ENCODE measurements at places on chromosomes 13 and 19.

DNA sequence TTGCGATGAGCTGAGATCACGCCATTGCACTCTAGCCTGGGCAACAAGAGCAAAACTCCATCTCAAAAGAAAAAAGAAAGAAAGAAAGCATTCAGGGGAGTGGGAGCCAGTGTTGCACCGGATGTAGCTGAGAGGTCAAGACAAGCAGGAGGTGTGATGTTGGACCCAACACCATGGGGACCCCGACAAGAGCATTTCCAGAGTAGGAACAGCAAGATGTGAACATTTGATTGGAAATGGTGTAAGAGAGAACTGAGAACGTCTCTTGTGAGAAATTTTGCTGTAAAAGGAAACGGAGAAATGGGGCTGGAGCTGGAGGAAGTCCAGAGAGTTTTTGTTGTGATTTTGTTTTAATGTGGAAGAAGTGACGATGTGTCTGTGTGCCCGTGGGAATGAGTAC, 15.8 kb upstream of the DPF1 start:
- no peak for DNase-seq

DNA sequence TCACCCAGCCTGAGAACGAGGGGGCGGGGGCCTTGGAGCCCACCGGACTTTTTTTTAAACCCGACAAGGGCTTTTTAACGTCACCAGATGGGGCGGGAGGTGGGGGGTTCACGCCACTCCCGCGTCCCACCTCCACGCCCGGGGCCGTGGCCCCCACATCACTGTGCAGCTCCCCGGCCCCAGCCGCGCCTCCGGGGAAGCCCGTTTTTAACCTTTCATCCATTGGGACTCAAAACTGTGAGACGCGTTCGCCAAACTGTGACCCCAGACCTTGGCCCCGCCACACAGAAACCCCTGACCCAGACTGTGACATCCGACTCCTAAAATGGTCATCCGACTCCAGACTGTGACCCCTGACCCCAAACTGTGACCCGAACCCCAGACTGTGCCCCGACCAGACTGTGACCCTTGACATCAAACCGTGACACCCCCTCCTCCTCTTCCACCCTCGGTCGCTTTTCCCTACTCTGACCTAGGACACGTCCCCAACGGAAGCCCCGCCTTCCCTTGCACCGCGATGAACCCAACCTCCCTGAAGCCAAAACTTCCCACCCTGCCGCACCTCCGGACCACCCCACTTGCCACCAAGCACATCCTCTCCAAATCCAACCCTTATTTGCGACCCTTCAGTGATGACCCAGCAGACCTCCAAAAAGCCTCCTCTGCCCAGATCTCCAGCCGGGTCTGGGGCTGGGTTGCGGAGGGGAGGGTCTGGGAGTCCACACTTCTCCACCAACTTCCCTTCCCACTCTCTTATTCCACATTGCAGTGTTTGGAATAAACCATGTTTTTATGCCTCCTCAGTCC, 1.5 kb upstream of the GRWD1 start:
- DNase-seq, result no peak

DNA sequence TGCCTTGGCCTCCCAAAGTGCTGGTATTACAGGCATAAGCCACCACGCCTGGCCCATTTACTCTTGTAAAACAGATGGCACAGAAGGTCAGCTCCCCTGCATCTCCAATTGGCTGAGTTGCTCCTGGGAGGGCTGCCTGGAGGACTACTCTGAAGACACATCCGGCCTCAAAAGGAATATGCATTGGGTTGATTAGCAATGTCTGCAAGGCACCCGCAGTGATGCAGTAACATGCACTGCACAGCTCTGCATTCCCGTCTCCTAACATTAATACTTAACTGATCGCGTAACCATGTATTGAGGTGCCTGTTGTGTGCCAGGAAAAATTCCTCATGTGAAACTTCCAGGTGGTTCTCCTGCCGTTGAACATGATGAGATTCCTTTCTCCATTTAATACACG, 5.0 kb downstream of the ELAVL3 start:
- no peak for DNase-seq

DNA sequence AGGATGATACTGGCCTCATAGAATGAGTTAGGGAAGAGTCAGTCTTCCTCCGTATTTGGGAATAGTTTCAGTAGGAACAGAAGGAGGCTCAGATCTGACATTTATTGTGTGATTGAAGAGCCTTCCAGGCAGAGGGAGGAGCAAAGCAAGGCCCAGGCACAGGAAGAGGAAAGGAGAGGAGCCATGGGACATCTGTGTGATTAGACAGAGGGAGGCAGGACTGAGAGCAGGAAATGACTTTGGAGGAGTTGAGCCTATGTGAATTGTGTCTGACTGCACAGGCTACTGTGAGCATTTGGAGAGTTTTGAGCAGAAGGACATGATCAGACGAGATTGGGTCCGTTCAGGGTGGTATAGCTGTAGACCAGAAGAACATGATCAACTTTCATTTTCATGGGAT, 8.5 kb downstream of the SIGLEC7 start:
- no peak for DNase-seq

- no peak for DNase-seq
Observed at GRCh38 chr13:112702341-112702985, 12.6 kb downstream of the ATP11A start.

GRCh38 chr19:30223866-30224688, 148.1 kb upstream of the ZNF536 start:
- DNase-seq, result no peak

- DNase-seq, result no peak
Observed at GRCh38 chr13:111577208-111577828, 256.9 kb downstream of the TEX29 start.

DNA sequence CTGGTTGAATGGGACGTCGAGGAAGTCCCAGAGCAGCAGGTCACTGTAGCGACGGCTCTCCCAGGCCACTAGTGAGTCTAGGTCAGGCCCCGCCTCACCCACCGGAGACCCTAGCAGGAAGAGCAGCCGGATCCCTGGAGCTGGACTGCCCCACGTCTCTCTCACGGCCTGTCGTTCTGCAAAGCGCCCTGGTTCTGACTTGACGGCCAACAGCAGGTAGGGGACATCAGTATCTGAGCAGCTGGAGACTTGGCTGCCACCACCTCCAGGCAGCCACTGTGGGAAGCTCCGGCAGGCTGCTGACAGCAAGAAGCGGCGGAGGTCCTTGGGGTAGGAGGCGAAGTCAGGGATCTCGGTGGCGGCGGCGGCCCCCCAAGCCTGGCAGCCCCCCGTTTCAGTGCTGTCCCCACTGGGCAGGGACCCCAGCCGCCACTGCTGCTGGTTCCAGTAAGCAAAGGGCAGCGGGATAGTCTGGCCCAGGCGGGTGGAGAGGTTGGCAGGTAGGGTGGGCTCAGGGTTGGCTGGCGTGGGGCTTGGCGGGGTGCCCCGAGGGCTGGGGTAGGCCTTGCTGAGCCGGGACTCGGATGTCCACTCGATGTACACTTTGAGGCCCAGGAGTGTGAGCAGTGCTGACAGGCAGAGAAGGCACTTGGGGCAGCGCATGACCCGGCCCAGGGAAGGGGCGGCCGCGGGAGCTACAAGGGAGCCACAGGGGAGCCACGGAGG, 895 bp downstream of the B3GNT8 start:
- DNase-seq, result no peak

DNA sequence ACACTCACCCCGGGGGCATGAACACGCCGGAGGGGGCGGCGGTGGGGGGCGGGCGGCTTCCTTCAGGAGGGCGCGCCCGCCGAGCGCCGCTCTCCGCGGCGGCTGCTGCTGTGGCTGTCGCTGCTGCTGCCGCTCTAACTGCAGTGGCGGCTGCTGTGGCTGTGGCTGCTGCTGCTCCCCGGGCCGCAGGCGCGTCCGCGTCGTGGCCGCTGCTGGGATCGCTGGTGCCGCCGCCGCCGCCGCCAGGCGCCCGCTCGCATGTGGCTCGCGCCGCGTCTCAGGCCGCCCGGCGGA, at the start of gene BBC3:
Gene BBC3, minus strand, starts transcription at position 279 of the 294 bp plus-strand sequence. CDS start 2,768 bp downstream, outside the sequence.
- DNase-seq, result no peak

DNA sequence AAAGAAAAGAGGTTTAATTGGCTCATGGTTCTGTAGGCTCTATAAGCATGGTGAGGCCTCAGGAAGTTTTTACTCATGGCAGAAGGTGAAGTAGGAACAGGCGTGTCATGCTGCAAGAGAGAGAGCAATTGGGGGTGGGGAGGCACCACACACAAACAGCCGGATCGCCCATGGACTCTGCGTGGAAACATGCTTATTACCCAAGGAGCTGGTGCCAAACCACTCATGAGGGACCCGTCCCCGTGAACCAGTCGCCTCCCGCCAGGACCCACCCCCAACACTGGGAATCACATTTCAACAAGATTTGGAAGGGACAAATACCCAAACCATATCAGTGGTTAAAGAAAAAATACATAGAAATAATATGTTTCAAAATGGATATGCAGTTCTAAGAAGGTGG, 174.6 kb upstream of the RNF113B start:
- DNase-seq, result no peak
